ENCODE measurements at places on chromosomes 3 and 15.

DNA sequence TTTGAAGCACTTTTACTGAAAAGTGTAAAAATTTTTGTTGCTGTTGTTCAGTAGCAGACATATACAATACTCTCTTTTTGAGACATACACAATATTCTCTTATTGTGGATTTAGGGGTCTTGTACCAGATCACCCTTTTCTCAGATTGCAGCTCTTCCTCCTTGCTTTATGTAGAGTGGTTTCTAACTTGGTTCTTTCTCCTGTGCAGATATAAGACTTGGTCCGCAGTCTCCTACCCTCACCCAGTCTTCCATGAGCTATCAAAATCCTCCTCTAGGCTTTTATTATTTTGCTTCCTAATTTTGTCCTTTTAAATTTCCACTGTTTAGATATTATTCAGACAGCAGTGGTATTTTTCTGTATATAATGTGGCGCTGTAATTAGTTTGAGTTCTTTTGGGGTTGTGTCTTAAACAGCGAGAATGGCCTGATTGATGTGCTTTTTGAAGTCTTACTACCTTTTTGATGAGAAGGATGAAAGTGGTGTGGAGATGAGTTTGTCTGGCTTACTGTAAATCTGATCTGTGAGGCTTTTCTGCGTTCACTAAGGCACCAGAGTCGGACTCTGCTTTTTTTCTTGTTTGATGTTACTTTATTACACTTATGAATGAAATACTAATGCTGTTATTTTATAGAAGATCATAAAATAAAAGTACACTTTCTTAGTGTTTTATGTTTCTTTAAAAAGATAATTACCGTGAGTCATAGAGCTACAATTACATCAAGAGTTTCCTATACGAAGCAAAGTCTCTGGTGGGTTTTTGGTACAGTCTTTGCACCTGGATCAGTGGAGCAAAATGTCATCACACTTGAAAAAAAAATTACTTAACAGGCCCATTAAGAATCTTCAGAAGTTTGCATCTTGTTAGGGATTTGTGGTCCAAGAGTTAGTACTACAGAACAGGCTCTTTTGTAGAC, 27.8 kb downstream of the FNDC3B start:
- no peak for DNase-seq
- H3K4me3 ChIP-seq: no peak overlapping the region
- H3K27ac ChIP-seq: no peak overlapping the region
- no peaks in the 10 kb centered on the region for H3K36me3 ChIP-seq

GRCh38 chr15:67508407-67508806, 12.5 kb upstream of the C15orf61 start:
- H3K27ac ChIP-seq: no peak overlapping the region
- no peaks in the 10 kb centered on the region for H3K36me3 ChIP-seq
- H3K27me3 ChIP-seq: no peaks in the 10 kb centered on the region
- no peak for DNase-seq
- H3K4me3 ChIP-seq: no peak overlapping the region

DNA sequence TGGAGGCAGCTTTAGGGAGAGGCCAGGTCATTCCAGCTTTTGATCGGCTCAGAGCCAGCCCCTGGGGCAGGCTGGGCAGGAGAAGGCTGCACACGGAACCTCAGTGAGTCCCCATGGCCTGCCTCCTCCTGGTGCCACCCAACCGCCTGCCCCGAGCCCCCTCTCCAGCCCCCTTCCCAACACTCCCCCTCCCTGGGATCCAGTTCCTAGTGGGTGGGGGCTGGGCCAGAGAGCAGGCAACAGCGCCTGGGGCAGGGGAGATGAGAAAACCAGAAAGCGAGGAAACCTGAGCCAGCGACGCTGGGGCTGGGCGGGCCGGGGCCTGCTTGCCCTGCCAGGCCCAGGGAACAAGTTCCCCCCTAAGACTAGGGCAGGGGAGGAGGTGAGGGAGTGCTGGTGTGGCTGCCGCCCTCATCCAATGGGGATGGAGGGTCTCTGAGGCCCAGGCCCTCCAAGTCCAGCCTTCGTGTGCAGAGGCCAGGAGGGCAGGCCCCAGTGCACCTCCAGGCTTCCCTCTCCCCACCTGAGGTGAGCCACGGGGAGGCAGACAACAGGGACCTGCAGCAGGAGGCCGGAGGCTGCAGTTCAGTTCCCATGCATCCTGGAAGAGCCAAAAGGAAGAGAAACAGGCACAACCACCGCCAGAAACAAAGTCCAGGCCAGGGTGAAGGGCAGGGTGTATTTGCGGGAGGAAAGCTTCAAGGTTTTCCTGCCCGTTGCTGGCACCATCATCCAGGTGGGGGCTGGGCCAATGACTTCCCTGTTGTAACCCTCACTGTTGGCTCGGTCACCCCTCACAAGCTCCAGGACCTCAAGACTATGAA, 4.0 kb upstream of the SEMA3F start:
- H3K4me3 ChIP-seq: no peak overlapping the region
- H3K27ac ChIP-seq: no peak overlapping the region
- H3K27me3 ChIP-seq: no peaks in the 10 kb centered on the region
- peaks cover 14% of the 10 kb centered on the region for H3K4me1 ChIP-seq
- no peaks in the 10 kb centered on the region for H3K36me3 ChIP-seq

- no peaks in the 10 kb centered on the region for H3K36me3 ChIP-seq
- H3K27ac ChIP-seq: no peak overlapping the region
- DNase-seq: no peak
Observed at GRCh38 chr3:134394380-134394779, 20.1 kb upstream of the AMOTL2 start.
